ENCODE measurements at places on chromosomes 11 and 22.

DNA sequence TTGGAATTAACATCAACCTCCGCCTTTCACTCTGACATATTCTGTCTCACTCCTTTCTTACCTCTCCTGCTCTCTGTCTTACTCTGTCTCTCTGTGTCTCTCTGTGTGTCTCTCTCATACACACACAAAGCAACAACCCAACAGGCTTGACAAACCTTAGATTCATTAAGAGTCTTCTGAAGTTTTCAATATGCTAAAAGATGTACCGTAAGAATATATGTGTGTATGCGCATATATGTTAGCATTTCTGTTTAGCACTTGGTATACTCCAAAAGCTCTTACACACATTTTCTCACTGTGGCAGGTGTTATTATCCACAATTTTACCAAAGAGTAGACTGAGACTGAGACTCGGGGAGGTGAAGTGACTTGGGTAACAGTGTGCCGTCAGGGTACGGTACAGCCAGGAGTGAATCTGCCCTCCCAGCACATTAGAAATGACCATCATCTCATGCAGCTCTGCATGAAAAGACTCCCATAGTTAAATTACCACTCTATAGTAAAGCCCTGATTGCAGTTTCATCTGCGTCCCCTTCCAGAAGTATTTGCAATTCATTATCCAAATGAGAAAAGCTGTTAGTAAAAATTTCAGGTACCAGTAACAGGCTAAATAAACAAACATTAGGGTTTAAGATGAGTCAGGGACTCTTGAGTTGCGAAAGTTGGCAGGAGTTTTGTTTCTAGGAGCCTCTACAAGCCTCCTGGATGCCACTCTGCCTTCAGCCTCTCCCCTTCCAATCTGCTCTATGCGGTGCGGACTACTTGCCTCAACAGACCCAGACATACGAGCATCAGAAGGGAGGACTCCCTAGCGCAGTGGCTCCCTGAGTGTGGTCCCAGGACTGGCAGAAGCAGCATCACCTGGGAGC, 195.2 kb upstream of the TMEM45B start:
- no peak for DNase-seq

- no peak for DNase-seq
Observed at GRCh38 chr11:124896821-124897391, 759 bp downstream of the ROBO4 start.

DNA sequence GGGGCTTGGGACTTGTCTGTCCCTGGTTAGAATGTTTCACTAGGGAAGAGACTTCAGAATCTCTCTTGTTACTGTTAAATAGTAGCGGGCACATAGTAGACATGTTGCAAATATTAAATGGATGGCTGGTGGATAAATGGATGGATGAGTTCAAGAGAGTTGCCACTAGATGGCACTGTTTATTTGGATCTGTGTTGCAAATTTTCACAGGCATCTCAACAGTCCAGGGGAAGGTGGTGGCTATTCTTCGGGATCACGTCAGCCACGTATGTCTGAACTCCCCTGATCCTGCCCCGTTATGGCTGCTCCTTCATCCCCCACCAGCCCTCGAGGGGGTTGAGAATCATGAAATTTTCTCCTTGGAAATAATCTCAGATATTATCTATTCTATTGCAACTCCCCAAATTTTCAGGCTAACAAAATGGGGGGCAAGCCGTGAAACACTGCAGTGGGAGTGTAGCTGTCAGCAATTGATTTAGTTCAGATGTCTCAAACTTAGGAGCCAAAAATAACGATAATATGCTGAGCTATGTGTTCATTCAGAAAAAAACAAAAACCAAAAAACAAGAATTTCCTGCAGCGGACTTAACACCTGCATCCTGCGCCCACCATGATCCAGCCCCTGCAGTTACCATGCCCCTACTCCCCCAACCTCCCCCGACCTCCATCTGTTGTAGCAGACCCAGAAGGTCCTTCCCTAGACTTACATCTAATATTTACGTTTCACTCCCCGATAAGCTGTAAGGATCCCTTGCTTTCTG, 29.1 kb upstream of the BIRC3 start:
- DNase-seq: no peak

GRCh38 chr11:42528911-42529310, 782.9 kb upstream of the API5 start:
- DNase-seq: no peak

DNA sequence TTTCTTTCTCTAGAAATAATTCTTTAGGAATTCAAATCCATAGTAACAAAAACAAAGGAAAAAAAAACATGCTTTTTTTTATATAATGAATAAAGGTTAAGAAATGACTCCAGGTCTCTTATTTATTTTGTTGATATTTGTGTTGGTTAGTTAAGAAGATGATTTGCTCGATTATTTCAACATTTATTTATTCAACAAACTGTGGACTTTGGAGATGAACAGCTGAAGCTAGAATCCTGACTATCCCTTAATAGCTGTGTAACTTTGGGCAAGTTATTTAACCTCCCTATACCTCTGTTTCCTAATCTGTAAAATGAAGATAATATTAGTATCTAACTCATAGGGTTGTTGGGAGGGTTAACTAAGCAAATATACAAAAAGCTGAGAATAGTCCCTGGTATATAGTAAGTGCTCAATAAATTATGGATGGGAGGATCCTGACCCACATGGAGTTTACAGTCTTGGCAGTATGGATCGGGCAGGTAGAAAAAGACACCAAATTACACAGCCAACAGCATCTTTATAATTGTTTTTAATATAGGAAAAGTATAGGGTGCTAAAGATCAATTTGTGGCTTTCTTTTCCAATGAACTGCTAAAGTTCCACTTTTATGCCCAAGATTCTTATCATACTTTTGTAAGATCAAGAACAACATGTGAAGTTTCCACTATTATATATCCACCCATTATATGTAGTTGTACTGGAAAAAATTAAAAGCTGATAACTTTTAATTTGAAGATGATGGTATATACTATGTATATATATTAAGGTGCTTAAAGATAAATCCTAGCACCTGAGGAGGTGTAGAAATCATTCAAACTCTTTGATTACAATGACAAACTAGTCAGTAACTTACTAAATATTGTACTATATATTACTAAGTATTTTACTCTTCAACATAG, 1.3 kb upstream of the CAT start:
- DNase-seq: no peak

DNA sequence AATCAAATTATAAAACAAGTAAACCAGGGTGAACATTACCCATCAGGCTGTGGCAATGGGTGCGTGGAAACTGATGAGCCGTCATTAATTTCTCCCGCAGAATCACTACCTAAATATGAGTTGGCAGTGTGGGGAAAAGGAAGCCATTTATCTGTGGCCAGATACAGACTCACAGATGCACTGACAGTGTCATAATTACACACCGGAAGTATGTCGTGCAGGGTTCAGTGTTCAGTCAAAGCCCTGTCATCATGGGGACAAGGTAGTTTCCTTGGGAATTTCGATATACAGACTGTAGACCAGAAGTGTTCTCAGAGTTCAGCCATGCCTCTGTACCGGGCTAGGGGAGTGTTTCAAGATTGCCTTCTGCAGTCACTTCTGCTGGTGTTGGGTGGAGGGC, 119.2 kb upstream of the SEZ6L start:
- DNase-seq: no peak

DNA sequence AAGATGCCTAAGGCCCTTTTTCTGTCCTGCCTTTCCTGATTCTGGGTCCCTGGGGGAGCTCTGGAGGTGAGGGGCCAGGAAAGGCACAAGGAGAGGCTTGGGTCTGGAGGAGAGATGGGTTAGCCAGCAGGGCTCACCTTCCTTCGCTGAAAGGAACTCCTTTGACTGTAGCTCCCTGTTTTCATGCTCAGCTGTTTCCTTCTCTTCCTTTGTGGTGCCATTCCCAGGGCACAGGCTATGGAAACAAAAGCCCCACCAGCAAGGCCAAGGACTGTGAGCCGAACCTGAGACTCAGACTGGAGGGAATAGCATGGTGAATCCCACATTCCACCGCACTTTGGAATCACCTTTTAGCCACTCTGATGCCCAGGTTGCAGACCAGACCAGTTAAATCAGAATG, 10.5 kb downstream of the SLC43A3 start:
- no peak for DNase-seq

DNA sequence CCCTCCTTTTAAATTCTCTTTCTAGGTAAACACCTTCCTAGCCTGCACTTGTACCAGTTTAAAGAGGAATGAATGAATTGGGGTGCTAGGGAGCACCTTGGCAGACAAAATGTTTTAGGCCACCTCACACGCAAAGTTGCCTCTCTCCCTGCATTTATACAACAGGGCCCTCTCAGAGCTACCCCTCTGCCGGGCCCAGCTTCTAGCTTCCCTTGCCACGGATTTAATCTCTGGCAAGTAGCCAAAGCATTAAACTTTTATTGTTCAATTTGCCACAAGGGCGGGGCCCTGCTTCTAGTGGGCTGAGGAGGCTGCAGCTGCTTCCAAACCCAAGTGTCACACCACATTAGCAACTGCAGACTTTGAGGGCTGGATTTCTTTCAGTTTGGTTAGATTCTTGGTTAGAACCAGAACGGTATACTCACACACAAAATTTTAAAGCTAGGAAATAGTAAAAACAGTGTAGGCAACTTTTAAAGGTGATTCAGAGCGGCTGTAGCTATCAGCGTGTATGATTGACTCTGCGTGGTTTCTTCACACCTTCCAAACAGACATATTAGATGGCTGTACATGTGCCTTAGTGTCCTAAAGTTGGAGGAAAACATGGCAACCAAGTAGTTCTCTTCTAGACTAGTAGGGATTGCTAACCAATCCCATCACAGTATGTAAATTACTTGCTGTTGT, 6.5 kb downstream of the KREMEN1 start:
- DNase-seq: no peak

GRCh38 chr11:64652586-64653387, 61.8 kb downstream of the SLC22A12 start:
- peak; percentile 53 for DNase-seq

Data from HS-27A (cell line).